ENCODE measurements at places on chromosomes 4 and X.

DNA sequence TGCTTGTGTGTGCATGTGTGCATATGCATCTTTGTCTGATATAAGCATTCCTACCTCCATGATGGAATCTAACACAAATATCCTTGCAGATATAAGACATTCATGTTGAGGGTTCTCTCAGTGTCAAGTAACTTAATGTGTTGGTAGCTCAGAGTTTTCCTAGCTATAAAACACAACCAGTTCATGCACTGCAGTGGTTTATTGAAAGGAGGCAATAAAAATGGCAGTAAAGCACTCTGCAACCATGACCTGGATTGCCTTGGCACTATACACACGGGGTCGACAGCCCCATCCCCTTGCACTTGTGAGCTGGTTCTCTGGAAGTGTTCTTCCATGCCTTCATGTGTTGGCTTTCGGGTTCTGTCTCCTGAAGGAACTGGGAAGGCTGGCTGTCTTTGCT lies 38.9 kb downstream of the GPC4 start:
- DNase-seq = no peak

DNA sequence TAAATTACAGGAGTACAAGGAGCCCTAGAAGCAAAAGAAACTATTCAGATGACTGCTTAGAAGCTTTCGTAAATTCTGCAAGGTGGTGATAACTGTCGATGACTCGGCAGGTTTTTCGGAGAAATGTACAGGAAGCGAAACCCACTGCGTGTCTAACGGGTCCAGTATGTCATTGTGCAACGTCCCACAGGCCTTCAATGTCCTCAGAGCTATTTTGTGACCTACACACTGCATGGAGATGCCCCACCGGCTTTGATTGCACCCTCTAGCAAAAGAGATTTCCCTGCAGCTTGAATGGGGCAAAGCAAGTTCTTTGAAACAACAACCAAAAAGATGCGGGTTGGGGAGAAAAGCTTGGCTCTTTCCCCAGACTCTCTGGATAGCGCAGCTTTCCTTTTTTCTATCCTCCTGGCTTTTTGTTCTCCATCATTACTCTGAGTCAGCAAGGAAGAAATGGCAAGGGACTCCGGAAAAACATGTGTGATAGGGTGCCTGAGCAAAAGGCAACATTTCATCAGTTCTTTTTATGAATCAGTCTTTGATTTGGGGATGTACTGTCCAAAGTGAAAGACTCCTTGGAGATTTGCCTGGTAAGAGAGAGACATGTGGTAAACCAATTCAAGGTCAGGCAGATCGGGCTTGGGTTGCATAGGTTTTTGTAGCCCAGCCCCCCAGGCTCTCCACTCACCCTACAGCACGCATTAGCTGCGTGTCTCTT lies 112.0 kb upstream of the TBL1X start:
- no peak for DNase-seq

- no peak for DNase-seq
These were observed 264.0 kb upstream of the SLIT2 start for GRCh38 chr4:19987746-19988145.

DNA sequence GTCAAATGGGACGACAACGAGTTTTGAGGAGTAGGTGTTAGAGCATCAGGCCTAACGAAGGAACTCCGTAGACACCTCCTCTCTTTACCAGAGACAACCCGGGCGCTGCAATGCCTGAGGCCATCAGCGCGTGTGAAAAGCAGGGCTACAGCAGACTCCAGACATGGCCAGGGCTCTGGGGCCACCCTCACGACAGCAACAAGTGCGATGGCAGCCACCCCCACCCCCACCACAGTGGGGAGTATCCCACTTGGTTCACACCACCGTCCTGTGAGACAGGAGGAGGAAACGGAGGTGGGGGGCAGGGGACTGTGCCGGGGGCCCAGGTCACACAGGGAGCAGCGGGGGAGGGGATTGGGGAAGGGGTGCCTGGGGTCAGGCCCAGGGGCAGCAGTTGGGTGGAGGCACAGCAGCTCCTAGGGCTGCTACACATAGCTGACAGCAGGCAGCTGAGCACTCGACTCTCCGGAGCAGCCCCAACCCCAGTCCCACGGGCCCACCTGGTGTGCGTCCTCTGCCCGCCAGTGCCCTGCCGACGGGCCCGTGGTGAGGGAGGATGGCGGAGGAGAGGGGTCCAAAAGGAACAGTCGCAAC lies 8.5 kb downstream of the LRPAP1 start:
- DNase-seq = no peak

DNA sequence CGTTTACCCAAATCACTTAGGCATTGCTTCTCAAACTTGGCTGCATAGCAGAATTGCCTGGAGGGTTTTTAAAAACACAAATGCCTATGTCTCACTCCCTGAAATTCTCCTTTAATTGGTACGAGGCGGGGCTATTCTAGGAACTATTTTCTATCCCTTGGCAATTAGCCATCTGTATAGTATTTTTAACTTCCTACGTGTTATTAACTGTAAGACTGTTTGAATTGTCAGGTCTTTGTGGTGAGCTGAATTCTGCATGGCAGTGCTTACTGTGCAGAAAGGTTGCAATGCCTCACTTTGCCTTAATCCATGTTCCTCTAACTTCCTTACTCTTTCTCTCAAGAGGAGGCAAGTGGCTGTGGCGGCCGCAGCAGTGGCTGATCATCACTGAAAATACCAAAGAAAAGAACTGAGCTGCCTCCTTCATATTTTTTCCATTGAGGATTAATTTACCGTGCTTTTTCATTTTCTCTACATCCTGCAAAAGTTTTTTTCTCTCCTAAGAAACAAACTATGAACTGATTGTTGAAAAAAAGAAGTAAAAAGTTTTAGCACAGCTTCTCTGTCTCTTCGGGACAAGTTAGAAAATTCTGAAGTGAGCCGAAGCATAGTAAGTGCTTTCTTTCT lies at the start of gene SHROOM3:
SHROOM3 (plus strand) TSS at position 329 of the 627 bp plus-strand sequence. CDS start 824 bp downstream, outside the sequence.
- DNase-seq = no peak

DNA sequence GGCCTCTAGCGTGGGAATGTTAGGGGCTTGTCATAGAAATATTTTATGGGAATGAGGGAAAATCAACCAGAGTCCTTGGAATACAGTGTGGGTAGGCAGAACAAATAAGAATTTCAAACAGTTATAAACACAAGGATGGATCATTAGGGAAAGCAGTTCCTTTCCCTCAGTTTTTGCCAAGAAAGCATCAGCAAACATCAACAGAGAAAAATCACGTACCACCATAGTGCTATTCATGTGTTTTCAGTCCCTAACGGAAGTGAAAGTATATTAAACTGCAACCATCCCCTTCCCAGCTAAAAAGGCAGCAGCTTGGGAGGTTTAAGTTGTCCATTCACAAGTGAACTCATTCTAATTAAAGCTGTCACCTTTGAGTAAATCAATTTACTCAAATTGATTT lies 334.4 kb upstream of the PCDH18 start:
- no peak for DNase-seq

DNA sequence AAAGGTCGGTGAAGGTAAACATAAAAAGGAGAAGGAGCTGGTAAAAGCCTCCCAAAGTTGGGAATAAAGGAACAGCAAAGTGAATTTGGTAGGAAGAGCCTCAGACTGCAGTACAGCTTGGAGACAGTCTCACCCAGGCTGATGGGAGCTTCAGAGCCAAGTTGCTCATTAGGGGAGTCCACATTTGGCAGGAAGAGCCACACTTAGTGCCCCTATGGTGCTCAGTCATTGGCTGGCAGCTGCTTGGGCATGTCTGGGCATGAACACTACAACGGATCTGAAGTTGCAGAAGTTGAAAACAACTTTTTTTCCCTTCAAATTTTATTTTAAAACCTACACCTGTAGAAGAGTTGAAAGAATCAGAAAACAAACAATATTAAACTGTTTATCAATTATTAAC lies 2497.3 kb downstream of the ARAP2 start:
- DNase-seq = no peak

DNA sequence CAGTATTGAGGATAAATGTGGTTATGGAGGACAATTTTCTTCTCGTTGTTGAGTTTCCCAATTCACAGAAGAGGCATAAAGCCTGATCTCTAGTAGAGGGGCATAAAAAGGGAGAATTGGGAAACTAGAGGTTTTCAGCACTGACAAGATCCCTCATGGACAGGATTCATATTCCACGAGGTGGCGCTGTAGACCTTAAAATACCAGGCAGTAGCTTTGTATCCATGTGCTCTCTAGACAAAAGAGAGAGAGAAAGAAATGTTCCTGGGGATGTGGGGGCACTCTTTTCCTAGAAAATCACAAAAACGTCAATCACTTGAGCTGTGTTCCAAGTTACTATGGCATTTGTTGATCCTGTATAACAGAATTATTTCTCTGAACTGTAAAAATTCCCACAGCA lies 128.3 kb downstream of the MAGEE1 start:
- no peak for DNase-seq

DNA sequence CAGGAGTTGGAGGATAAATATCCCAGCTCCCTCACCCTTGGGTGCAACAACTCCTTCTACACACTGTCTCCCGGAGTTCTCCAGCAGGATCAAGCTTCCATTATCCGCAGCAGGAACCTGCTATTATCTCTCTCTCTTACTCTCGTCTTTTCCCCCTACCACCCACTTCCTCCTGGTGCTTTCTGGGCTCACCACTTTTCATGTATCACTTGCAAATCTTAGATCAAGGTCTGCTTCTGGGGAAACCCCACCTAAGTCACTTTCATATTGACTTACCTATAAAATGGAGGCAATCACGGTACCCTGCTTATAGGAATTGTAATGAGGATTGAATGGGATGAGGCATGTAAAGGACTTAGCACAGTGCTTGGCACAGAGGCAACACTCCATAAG lies 589.5 kb downstream of the BCOR start:
- no peak for DNase-seq

GRCh38 chr4:991451-992296 lies 1.5 kb downstream of the SLC26A1 start:
- no peak for DNase-seq

DNA sequence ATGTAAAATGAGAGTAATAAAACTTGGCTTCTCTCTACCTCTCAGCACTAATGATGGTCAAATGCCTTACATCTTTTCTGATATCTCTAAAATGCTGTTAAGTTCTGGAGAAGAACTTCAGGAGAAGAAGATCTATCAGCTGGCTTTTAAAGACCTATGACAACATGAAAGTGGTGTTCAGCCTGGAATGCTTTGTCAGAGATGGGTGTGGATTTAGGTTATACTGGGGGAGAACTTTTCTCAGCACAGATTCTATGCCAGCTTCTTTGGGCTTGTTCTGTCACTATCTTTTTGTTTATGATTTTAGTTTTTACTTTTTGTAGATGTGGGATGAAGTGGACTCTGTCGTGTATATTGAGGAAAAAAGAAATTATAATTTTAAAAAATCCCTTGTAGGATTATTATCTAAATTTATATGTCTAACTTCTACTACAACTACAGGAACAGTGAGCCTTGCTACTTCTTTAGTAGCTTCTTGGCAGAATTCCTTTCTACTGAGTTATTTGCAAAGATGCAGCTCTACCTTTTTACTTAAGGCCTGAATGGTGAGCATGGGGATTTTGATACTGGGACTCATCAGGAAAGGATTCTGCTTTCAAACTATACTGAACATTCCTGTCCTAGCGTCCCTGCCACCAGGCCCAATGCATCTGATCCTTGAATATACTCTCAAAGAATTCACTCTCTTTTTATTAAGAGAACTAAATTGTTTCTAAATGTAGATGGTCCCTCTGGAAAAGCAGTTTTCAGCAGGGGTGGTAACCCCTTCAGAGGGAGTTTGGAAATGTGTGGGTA lies 19.6 kb downstream of the CYP2U1 start:
- no peak for DNase-seq

- DNase-seq = no peak
These were observed 14.5 kb downstream of the LONRF3 start for GRCh38 chrX:118988911-118989310.

GRCh38 chr4:168129046-168129772 lies 36.9 kb downstream of the ANXA10 start:
- no peak for DNase-seq

GRCh38 chrX:131067216-131067615 lies 9.1 kb downstream of the ARHGAP36 start:
- no peak for DNase-seq

- no peak for DNase-seq
These were observed at the start of gene DLG3 for GRCh38 chrX:70444326-70444945. Gene DLG3, plus strand, starts transcription at chrX:70444835. Its CDS starts 367 bp downstream, at chrX:70445202.

- no peak for DNase-seq
These were observed 137.4 kb downstream of the DKK2 start for GRCh38 chr4:106898621-106899230.

Data from stimulated activated CD8-positive, alpha-beta memory T cell treated with anti-CD3 and anti-CD28 coated beads, Interleukin-12 subunit alpha, Interleukin-12 subunit beta, amount 100 ng/mL, for 4 hours (primary cell).